Smooth muscle cell of the coronary artery (primary cell): ENCODE measurements at places on chromosomes 7 and 10. TPM values are rescaled to one million over a fixed set of nuclear protein-coding genes. Genes with fewer than 3 reads are reported as not detected.

Gene C10orf95
- total RNA-seq: not detected in 2 replicates

Gene EDRF1
- 14.5 and 15.1 TPM in 2 replicates for total RNA-seq

Gene CASP7
- total RNA-seq: 27.1 and 37.3 TPM in 2 replicates

Gene RADIL
- 0.38 TPM in 1 of 2 replicates, not detected in the other for total RNA-seq

Gene SAMD9L
- total RNA-seq: 4.9 and 9.5 TPM in 2 replicates
